RPMI7951 (cell line): ENCODE measurements at places on chromosomes 1 and 21.

DNA sequence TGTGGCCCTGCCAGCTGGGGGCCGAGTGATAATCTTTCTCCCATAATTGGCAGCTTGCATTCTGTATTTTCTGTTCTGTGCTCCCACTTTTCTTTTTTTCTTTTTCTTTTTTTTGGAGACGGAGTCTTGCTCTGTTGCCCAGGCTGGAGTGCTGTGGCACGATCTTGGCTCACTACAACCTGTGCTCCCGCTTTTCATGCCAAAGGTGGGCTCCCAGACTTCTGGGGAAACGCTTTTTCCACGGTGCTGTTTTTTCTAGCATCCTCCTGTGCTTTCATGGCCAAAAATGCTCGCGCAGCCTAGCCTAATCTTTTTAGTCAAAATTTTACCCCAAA is 585 bp upstream of the AHCTF1 start:
- DNase-seq, result no peak

GRCh38 chr1:29969576-29969975 is 733.3 kb downstream of the PTPRU start:
- DNase-seq, result no peak

GRCh38 chr21:32567626-32568025 is 17.7 kb downstream of the TCP10L start:
- DNase-seq, result no peak

DNA sequence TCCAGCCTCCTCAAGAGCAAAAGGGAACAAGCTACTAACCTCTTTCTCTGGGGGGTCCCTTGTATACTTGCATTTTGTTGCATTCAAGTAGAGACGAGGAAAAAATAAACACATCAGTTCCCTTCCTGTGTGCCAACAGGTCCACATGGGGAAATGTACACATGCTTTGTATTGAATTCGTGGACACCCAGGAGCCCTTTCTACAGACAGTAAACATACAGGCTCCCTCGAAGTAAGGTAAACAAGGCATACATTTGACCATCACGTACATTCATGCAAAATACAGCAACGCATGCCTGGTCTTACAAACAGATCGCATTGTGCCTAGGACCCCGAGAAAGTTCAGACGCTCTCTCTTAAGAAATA is 1.1 kb downstream of the KCND3 start:
- no peak for DNase-seq

DNA sequence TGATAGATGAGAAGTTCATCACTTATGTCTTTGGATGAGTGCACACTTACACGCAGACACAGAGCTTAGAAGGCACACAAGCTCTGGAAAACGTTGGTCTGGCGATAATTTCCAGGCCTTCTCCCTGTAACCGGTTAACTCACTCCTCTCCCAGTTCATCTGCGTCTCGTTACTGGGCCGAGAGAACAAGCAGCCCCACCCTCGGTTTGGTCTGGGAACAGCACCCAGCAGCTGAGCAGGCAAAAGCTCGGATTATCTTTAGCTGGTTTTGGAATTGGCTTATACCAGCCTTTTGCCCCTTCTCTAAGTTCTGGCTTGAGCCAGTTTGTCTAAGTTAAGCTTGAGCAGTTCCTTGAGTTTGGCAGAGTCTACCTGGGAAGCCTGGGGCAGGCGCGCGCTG is 27.3 kb upstream of the COL6A1 start:
- DNase-seq, result peak; percentile 45

DNA sequence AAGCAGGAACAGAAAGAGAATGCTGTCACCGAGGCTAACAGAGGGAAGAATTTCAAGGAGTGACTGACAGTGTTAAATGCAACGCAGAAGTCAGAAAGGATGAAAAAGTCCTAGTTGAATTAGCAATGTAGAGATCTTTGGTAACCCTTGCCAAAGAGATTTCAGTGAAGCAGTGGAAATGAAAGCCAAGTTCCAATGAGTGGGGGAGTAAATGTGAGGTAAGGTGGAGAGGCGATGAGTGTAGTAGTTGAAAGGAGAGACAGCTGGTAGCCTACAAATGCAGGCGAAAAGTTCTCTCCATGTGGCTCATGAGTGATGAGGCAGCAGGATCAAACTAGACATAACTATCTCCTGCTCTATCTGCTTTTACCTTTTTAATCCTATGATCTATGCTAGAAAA is 74.6 kb upstream of the IPO9 start:
- no peak for DNase-seq

DNA sequence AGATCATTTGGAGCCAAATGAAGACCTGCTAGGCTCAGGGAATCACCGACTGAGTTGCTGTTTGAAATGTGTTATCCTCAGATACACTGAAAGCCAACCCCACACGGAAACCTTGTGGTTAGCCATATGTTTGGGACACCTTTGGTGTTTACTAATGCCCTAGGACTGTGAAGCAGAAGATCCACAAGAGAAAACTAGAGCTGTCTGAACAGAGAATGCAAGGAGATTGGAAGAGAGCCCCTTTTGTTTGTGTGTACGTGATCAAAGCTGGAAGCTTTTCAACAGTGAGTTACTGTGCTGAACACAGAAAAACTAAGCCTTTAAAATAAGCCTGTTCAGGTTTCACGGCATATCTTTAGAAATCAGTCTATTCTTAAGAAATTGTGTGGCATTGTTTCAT is 908.2 kb upstream of the ADGRL2 start:
- DNase-seq, result no peak

DNA sequence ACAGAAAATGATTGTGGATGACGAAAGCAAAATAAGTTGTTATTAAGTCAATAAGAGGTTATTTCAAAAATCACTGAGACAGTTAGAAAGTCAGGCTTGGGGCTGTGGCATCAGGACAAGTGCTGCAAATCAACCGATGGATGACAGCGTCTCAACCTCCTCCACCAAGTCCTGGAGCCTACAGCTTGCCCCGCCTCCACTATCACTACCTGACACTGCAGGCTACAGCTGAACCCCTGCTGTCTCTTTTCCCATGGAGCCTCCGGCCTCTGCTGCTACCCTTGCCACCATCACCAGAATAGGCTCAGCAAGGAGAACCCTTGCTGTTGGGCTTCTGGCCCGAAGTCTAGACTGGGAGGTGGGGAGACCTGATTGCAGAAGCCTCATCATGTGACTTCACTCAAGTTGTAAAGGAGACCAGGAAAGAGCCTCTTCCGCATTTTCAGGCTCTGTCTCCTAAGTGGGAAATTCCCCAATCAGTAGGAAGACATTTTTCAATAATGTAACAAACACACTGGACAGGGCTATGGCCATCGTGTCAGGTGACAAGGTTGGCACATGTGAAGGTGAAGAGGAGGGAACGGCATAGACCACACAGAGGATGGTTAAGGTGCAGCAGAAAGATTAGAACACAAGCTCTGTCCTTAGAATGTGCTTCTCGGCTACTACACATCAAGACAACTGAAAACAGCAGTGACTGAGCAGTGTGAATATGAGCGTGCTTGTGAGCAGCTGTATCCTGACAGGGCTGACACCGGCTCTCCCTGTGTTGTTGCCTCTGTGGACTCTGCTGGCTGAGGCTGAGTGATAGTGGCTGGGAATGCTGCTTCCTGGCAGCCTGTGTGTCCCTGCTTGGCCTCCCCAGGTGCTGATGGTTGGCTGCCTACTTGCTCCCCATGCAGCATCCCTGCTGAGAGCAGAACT is 660.7 kb downstream of the PTPRU start:
- no peak for DNase-seq

- DNase-seq, result peak; percentile 69
Measured at GRCh38 chr1:110309139-110309538, 30.0 kb upstream of the RBM15 start.

DNA sequence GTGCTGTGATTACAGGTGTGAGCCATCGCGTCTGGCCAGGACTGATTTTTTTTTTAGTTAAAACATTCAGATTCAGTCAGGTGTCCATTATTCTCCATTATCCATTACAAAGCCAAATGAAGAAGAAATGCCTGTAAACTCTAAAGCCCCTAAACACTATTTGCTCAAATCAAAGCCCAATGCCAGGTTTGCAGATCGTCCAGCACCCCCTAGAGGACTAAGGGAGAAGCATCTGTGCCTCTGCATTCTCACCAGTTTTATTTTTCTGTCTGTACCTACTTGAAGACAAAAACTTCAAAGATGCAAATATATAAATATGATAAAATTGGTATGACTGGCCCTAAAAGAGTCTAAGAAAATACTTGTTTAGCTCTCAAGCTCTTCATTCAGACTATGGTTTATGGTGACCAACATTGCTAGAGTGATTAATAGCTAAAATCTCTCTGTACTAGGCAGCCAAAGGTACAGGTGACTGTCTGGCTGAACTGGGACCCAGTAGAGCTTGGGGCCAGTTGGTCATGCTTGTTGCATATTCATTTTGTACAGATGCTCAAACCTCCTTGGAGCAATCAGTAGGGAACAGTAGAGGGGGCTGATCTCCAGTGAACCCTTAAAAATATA is 138.4 kb downstream of the SYT2 start:
- DNase-seq, result peak; percentile 41

DNA sequence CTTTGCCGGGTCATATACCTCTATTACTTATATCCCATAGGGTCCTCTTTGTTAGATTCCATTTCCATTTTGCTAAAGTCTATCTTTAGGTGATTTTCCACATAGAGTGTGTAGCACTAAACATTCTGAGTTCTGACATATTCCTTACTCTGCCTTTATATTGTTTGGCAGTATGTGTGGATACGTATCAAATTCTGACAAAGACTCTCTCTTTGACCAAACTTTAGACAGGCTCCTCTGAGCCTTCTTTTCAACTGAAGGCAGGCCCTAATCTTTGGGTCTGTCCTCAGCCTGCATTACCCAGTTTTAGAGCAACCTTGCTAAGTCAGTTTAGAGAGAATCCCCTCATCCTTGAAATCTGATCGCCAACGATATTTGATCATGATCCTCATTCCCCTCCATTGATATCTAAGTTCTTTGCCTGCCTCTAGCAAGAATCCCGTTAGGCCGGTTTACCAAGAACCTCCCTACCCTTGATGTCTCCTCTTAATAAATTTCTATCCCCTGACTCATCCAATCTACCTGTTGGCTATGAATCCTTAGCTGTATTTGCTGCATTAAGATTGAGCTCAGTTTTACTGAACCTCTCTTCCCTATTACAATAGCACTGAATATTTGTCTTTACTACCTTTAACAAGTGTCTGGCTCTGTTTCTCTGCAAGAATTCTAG is 10.4 kb upstream of the PPT1 start:
- no peak for DNase-seq

DNA sequence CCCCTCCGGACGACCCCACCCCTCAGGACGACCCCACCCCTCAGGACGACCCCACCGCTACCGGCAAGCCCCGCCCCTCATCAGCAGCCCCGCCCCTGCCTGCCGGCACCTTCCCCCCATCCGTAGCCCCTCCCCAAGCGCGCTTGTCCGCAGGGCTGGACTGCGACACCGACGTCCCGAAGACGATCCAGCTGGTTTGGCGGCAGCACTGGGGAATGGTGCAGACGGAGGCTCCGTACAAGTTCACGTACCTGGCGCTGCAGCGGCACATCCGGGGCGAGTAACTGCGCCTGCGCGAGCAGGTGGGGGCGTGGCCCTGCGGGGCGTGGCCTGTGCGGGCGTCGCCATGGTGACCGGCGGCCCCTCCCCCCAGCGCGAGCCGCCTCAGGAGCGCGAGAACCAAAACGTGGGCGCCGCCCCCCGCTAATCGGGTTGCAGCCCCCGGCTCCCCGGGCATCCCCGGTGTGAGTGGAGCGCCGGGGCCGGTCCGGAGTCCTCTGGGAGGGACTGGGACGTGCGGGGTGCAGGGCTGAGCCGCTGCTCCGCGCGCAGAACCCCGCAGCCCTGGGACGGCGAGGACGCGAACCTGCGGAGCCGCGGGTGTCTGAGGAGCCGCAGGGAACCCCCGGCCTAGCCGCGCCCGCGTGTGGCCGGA is 4.9 kb downstream of the RNF223 start:
- DNase-seq, result peak; percentile 20

DNA sequence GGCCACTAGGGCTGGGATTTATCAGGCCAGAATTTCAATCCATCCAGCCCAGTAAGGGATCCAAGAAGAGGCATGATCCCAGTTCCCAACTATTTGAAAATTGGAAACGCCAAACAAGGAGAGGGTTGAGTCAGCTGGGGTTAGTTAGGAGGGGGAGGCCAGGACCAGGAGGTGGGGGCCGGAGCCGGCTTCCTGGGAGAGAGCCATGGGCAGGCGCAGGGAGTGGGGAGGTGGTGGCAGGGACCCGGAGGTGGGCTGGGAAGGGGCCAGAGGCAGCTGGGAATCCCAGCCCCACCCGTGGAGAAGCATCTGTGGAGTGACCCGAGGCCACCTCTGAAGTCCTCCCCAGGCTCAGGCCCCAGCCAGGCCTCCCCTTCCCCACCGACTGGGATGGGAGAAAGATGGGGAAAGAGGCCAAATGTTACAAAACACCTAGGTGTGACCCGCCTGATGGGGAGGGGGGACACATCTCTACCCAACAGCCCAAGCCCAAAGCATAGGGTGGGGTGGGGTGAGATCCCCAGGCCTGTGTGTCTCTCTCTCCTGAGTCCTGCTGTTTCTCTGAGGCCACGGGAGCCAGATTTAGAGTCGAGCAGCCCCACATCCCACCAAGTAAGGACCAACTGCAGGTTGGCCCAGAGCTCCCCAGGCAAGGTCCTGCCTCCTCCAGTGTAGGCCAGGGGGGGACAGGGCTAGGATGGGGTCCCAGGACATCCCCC is 10.1 kb downstream of the HSPG2 start:
- DNase-seq, result no peak
